Stromal cell of bone marrow (primary cell): ENCODE measurements at places on chromosomes 4 and X.

DNA sequence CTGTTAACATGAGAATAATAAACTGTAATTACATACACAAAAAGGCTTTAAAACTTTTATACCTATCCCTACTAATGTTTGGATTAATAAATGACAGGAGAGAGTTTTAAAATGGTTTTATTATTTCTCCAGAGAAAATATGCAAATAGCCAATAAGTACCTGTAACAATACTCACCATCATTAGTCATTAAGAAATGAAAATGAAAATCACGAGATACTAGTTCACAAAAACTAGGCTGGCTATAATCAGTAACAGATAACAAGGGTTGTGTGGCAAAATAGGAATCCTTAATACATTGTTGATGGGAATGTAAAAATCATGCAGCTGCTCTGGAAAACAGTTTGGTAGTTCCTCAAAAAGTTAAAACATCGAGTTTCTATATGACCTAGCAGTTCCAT lies 25.2 kb upstream of the AP1AR start:
- no peak for DNase-seq

GRCh38 chrX:154308108-154308946 lies 12.7 kb downstream of the TKTL1 start:
- DNase-seq, result no peak

DNA sequence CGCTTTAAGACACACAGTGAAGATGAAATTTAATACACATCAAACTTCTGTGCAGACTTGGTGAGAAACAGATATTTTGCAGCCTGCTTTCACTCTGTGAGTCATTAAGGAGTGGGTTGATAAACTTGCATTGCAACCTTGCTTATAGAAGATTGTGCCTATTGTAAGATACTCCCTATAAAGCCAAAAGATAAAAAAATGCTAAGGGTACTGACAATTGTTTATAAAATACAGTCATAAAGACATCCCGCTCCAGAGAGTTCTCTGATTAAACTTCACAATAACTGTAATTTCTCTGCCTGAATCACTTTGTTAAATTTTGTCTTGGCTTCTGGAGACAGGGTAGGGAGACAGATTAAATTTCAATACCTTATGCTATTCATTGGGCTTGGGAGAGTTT lies 49.1 kb downstream of the GALNT7 start:
- DNase-seq, result no peak

DNA sequence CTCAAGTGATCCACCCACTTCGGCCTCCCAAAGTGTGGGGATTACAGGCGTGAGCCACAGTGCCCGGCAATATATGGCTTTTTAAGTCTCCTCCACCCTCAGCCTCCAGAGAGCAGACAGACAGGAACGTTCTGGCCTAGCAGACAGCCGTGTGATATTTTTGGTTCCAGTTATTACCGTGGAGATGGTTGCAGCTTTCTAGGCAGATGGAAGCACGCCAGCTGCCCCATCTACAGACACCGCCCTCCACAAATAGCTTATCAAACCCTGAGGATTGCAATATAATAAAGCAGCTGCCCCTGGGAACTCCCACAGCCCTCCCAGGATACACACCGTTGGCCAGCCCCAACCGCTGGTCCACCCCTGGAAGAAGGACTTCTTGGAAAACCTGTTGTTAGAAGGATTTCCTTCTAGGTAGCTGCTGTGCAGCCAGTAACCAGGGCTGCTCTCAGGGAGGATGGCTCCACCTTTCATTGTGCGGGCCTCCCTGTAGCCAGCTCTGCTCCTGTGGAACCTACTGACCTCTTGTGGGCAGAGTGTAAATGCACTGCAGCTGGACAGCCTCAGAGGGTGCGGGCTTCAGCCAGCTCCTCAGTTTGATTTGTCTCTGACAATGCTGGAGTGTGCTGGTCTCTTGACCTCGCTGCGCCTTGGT lies 44.0 kb downstream of the SLC25A5 start:
- peak; percentile 45 for DNase-seq

DNA sequence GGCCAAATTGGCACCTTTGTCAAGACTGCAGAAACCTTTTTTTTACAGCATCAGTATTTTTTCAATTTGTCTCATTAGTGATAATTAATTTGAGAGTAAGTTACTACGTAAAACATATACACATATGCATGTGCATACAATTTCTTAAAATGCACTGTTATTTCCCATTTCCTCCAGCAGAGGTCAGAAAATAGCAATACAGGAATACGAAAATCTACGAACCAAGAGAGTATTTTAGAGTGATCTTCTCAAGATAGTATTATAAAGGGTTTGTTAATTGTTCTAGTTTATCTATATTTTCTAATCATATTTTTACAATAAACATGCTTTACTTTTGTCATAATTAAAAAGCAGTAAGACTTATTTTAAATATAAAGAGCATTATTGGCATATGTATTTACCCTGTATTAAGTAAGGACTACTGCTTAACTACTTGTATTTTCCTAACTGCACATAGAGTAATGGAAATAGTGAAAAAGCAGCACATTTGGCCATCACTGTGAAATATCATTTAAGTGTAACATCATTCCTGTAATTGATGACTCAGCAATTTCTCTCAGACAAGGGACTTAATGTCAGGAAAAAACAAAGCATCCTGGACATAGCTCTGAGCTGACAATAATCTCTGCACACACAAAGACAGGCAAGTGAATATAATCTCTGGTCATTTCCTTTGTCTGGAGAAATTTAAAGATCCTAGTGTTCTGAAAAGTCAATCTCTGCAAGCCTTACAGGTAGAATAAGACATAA lies 45.6 kb downstream of the MAOB start:
- no peak for DNase-seq

GRCh38 chr4:40196272-40196671 lies 559 bp upstream of the RHOH start:
- no peak for DNase-seq

DNA sequence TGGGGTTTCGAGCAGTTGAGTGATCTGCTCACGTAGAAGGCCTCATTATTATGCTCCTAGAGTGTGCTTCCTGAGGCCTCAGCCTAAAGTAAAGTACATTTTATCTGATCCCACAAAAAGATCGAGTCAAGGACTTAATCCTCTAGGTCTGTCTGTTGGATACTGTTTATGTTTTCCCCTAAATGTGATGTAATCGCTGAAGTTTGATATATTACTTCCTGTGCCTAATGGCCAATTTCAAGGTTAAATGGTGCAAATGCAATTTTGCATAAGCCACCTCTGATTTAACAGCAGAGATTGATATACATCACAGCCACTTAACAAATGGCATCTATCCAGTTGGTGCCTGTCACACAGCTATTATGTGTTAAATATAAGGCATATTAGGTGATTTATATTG lies 19.4 kb upstream of the SERTM2 start:
- no peak for DNase-seq

- DNase-seq, result peak; percentile 79
These were observed 116.5 kb downstream of the MAML3 start for GRCh38 chr4:140037353-140038030.

DNA sequence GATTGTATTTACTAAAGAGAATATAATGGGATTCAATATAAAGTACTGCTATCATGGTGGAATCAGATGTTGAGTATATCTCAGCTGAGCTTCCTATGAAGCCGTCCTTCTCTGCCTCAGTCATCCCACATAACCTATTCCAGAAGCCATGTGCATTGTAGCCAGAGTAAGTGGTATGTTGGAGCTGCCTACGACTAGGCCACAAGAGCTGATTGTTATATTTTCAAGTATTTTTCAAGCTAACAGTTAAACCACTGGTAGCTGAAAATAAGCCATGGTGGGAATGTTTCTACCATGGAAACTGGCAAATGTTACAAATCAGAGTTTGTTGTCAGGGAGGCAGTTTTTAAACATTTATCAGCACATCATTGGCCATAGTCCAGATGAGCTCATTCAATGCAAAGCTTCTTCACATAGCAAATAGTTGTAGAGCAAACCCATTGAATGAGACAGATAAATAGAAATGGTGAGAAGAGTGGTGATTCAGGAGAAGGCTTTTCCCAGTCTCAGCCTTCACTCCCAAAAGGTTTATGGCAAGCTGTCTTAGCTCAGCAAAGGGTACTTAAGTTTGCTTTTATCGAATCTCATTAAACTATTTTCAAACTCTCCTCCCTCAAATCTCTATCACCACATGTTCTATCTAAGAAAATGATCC lies 436.4 kb downstream of the PCDH19 start:
- no peak for DNase-seq

- DNase-seq, result no peak
These were observed 283.1 kb downstream of the HNRNPD start for GRCh38 chr4:82090717-82091116.

- DNase-seq, result no peak
These were observed 29.1 kb downstream of the UGDH start for GRCh38 chr4:39497909-39498726.

DNA sequence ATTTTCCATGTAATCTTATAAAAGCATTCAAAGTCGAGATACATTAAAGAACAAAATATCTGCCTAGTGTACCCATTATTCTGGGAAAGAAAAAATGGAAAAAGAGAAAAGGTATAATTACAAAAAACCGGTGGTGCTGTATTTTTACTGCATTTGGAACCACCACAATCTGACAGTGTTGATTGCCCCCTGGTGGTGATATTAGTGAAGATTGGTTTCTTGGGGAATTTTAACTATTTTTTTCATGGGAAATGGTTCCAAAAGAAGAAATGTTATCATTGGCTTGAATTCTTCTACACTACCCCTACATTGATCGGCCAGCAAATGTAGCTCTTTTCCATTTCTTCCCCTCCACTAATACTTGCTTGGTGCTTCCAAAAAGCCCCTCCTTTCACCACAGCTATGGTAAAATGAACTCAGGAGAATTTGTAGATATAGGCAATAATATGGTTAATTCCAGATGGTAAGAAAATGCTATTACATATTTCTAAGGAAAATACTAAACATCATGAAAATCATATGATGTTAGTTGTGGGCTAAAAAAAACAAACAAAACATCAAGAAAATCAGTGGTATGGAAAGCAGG lies 50.0 kb downstream of the COX18 start:
- peak; percentile 25 for DNase-seq

- no peak for DNase-seq
These were observed 5.7 kb upstream of the MRFAP1 start for GRCh38 chr4:6634746-6635145.

- DNase-seq, result peak; percentile 83
These were observed 197.2 kb downstream of the PDGFC start for GRCh38 chr4:156774422-156774821.

DNA sequence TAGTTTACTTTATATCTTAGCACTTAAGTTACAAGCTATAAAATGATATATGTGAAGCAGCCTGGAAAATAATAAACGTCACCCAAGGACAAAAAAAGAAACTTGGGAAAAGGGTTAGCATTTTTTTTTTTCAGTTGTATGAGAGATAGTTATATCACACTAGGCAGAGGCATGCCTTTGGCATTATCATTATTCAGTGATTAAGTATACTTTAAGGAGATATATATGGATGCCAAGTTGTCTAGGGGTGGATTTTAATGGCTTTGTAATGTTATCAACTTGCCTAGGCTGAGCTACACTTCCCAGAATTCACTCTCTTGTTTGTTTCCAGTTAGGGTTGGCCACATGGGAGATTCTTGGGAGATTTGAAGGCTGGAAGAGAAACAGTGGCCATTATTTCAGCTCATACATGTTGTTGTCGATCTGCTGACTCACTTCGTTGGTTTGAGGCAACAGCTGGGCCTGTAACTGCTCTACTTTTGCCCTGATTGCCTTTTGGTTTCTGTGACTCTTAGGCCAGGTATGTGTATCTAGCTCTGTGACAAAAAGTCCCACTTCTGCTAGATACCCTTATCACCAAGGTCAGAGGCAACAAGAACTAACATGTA lies 11.5 kb upstream of the SRPX start:
- peak; percentile 74 for DNase-seq

- DNase-seq, result no peak
These were observed 13.1 kb downstream of the RAB33A start for GRCh38 chrX:130184857-130185256.

- DNase-seq, result no peak
These were observed 263.6 kb downstream of the DCTD start for GRCh38 chr4:182653596-182653995.

GRCh38 chr4:49058306-49058705 lies 72.2 kb downstream of the CWH43 start:
- no peak for DNase-seq

DNA sequence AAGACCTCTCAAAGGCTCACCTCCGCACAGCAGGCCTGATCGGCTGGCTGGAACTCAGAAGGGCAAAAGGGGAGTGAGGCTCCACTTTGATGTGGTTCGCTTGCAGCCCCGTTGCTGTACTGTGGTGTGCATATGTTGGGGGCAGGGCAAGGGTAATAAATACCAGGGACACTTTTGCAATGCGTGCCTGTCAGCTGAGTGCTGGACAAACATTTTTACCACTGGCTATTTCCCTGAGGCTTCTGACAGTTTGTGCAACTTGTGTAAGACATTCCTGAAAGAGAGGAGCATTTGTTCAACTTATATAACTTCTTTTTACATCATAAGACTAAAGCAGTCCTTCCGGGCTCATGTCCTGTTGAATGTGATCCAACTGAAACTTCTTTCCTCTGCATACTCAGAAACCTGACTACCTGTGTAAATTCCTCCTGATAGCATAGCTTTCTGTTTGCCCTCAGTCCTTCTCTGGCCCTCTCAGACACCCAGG lies 82.3 kb downstream of the SPRY1 start:
- no peak for DNase-seq

DNA sequence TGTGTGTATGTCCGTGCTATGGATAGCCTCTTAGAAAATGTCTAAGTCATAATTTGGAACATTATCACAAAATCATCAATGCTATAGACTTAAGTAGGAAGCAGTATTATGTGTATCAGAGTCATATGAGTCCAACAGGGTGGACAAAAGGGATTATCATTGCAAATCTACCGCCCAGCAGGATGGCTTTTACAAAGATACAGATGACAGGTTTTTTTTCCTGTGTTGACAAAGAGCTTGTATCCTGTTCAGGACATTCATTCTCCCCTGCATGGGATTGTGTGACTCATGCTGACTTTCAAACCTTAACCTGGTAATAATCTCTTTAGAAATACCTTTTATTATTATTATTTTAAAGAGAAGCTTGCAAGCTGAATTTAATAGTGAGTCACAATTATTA lies 310.3 kb upstream of the GNPDA2 start:
- no peak for DNase-seq

DNA sequence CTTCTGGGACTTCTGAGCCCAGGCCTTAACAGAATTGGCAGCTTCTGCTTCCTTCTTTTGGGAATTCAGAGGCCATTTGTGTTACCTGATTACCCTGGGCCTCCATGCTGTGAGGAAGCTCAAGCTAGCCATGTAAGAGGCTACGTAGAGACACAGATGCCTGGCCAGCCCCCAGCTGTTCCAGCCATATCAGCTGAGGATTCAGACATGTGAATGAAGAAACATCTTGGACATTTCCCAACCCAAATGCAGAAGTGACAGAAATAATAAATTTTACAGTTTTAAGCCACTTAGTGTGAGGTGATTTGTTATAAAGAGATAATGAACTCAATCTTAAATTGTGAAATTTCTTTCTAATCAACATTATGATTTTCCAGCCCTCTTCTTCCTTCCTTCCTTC lies 18.7 kb upstream of the ZNF827 start:
- DNase-seq, result no peak

- DNase-seq, result peak; percentile 25
These were observed 16.3 kb upstream of the MBNL3 start for GRCh38 chrX:132505116-132505515.

- no peak for DNase-seq
These were observed 71.3 kb downstream of the PPEF2 start for GRCh38 chr4:75830906-75831305.
